ENCODE measurements at places on chromosomes 11 and 22.

DNA sequence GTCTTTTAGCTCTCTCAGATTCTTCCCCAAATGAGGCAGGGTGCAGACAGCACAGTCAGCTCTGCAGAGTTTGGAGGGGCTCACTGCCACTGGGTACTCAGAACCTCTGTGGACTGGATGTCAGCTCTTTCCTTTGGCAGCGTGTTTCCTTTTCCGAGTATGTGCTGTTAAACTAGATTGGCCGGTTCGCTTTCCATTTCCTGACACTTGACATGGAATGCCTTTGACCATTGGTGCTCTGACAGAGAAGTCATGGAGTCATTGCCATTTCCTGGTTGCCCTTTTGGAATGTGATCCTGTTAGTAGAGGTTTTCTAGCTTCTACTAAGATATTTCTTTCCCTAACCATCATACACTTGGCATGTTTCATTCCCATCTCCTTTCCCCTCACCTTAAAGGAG, 86.7 kb downstream of the SWAP70 start:
- no peak for DNase-seq

- no peak for DNase-seq
Observed at GRCh38 chr22:19106886-19107729, 15.1 kb downstream of the DGCR2 start.

DNA sequence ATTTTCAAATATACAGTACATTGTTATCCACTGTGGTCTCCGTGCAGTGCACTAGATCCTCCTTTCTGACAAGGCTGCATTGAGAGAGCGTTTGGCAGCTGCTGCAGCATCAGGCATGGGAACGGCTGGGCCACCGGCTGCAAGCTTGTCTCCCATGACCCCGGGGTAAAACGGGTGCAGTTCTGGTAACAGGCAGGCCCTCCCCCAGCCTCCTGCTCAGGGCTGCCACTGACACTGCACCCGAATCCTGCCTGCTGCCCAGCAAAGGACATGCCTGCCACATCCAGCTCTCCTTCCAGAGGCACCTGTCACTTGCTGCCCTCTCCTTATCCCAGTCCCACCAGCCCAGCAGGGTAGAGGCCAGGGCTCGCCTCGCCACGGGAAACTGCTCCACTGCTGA, 124.5 kb upstream of the TMEM45B start:
- no peak for DNase-seq

- no peak for DNase-seq
Observed at GRCh38 chr11:111185266-111185665, 60.3 kb upstream of the POU2AF2 start.

DNA sequence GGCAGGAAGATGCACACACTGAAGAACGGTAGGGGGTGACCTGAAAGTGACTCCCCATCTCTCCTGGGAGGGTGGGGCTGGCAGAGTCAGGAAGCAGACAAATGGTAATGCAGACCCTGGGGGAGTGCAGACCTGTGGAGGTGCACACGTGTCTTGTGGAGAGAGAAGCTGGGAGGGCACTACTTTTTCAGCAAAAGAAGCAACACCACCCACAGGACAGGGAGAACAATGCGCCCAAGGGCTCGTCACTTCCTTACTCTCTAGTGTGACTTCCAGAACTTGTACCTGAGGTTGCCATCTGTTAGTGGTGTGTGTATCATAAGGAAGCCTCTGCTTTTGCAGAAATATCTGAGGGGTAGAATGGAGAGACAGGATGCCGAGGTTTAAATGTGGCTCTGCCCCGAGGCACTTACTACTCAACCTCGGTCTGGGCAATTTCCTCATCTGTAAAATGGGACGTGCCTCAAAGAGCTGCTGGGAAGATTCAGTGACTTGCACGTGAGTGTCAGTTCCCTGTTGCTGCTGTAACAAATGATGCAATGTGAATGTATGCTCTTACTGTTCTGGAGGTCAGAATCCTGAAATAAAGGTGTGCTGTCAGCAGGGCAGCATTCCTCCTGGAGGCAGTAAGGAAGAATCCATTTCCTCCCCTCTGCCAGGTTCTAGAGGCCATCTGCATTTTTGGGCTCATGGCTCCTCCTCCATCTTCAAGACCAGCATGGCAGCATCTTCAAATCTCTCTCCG, 323.4 kb downstream of the SHANK2 start:
- no peak for DNase-seq

Measured in naive thymus-derived CD8-positive, alpha-beta T cell (primary cell).